Stimulated activated naive CD8-positive, alpha-beta T cell treated with anti-CD3 and anti-CD28 coated beads, Interleukin-15, Interleukin-2, amounts not matched to agents 100 U/mL and 50 U/mL, for 24 hours (primary cell): ENCODE measurements at places on chromosomes 2 and 18.
A peak's percentile ranks its signal among the peaks of the same experiment; 100 is the strongest.

DNA sequence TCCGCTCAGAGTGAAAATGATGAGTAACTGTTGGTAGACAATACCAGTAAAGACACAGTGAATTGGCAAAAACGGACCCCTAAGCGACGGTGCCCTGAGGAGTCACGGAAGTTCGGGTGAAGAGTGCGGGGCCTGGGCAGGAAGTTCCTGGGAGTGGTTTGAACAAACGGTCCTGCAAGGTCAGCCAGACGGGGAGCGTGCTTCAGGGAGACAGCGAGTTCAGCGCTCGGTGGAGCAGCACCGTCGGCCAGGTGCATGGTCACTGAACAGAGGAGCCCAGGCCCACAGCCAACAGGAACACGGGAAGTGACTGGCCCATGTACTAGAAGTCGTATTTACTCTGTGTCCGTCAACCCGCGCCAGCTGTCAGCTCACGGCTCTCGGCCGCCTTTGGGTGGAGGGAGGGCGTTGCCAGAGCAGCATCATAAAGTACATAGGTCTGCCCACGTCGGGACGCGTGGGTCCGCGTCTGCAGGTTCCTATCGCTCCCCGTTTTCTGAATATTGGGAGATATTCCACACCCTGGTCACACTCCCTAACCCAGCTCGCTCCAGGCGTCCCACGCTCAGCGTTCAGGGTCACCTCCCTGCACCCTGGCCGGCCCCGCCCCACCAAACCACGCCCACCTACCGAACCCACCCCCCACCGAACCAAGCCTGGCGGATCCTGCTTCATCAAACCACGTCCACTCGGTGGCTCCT is 75.6 kb upstream of the UXS1 start:
- DNase-seq, result peak; percentile 28

- peak; percentile 68 for DNase-seq
These were observed 60.7 kb downstream of the DGKD start for GRCh38 chr2:233414777-233415570.

DNA sequence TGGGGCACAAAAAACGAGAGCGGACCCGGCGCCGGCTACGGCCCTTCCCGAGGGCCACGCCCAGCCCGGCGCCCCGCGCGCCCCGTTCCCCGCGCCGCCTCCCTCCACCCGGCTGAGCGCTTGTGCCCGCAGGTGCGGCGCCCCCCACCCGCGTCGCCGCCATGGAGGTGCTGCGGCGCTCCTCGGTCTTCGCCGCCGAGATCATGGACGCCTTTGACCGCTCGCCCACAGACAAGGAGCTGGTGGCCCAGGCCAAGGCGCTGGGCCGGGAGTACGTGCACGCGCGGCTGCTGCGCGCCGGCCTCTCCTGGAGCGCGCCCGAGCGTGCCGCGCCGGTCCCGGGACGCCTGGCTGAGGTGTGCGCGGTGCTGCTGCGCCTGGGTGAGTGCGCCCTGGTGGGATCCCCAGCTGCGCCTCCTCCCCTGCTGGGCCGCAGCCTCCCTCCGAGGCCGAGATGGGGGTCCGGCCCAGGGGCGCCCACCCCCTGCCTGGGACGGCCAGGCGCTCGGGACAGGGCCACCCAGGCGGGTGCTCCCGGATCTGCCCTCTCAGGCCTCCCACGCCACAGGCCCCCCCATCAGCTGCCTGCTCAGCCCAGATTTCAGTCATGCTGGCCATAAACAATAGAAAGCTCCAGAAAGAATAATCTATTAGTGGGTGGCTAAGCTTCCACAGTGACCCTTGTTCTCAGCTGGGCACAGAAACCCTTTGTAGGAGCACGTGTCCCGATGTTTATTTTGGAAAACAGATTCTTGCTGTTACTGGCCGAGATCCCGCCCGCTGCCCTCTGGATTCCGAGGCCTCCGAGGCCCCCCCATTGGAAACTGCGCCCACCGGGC is 997 bp downstream of the BOK start:
- no peak for DNase-seq

DNA sequence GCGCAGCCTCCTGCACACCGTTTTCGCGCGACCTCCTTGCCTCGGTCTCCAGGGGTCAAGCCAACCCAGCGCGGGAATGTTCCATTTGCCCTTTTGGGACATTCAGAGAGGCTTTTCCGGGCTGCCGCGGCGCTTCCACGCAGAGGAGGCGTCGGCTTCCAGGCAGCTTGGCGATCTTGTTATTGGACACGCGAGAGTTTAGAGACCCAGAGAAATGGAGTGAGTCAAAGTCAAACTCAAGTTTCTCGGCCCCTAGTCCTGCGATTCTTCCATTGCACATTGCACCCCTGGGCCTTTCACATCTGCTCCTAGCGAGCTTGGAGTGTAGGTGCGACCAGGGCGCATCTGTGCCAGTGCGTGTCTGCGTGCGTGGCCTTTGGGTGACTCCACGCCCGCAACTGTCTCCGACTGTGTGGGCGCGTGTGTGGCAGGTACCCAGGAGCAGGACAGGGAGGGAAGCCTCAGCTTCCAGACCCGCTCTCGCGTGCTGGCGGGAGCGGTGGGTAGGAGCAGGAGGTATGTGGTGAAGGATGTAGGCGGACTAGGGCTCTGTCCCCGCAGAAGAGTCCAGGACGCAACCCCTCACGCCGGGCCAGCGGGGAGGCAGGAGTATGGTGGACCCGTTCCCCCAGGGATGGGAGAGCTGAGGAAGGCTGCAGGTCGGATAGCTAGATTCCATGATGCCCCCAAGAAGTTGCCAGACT is 13.5 kb downstream of the SIX3 start:
- no peak for DNase-seq

DNA sequence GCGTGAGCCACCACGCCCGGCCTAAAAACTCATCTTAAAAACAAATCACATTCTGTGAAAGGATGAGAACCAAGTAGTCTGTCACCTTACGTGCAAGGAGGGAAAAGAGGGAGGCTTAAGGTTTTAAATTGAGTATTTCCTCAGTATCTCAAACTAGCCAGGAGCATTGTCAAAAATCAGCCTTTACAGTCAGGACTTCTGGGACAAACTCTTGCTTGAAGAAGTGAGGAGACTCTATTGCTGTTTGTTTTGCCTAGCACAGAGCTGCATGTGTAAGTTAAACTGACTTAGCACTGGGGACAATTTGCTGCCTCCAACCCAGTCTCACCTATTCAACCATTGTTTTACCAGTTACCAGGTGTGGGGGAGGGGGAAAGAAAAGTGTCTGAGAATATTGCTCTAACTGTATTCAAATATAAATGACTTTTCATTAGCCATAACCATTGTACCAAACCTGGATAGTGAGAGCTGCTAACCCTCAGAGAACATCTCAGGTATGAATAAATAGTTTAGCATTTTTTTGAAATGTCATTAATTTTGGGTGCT is 3.6 kb downstream of the INO80D start:
- no peak for DNase-seq

DNA sequence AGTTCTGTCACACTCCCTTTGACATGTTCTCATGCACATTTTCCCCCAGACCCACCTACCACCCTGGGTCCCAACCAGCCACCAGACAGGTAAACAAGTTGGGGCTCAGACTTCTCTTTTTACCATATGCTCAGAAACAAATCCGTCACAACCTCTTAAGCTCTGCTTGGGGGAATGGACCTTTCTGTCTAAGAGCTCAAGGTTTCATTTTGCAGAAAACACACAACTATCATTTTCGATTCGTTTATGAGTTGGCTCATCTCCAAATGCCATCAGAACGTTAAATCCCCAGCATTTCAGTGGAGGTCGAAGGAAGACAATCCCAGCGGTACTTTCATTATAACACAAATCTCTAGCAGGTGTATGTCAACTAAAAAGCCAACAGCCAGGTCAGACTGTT is 30.6 kb upstream of the NCK2 start:
- DNase-seq, result no peak

- DNase-seq, result no peak
These were observed 40.7 kb upstream of the CCDC150 start for GRCh38 chr2:196598846-196599245.

DNA sequence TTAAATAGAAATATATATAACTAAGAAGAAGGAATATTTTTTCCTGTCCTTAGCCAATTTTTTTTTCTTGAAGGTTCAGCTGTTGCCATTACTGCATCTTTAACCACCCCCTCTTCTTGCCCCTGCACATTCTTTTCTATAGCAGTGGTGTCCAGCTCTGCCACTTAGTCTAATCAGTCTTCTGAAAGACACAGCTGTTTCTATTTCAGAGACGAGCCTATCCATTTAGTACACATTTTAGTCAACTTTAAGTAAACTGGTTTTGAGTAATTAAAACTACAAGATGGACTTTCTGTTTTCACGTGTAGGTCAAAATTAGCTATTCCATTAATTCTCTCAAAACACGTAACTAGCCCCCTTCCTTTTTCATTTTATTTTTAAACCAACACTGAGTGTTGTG is 21.0 kb downstream of the SPOPL start:
- no peak for DNase-seq

GRCh38 chr18:47184419-47185050 is 8.4 kb upstream of the IER3IP1 start:
- no peak for DNase-seq
